CD4-positive, CD25-positive, alpha-beta regulatory T cell (primary cell): ENCODE measurements at places on chromosomes 4 and X.

- no peak for DNase-seq
Observed at GRCh38 chr4:18180892-18181291, 159.3 kb upstream of the LCORL start.

GRCh38 chrX:141405486-141405852, 163.2 kb upstream of the SPANXC start:
- no peak for DNase-seq

DNA sequence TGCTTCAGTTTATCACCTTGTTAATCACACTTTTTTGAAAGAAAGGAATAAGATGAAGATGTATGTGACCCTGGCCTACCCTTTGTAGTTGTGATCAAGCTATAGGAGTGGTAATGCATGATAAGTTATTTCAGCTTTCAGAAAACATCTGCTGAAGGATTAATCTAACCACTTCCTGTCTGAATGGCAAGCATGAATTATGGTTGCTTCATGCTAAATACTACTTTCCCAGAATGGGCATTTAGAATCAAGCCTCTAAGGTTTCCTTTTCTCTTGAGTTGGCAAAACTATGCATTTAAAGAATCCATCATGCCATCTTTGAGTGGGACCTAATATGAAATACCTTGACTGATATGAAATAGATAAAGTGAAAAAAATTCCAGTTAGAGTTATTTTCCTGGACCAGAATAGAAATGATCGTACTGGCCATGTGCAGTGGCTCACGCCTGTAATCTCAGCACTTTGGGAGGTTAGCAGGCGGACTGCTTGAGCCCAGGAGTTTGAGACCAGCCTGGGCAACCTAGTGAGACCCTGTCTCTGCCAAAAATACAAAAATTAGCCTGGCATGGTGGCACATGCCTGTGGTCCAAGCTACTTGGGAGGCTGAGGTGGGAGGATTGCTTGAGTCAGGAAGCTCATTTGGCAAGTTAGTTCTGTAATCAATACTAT, 59.1 kb downstream of the ANXA3 start:
- peak; percentile 60 for DNase-seq

GRCh38 chrX:115363372-115363771, 73.9 kb downstream of the LUZP4 start:
- DNase-seq: no peak

DNA sequence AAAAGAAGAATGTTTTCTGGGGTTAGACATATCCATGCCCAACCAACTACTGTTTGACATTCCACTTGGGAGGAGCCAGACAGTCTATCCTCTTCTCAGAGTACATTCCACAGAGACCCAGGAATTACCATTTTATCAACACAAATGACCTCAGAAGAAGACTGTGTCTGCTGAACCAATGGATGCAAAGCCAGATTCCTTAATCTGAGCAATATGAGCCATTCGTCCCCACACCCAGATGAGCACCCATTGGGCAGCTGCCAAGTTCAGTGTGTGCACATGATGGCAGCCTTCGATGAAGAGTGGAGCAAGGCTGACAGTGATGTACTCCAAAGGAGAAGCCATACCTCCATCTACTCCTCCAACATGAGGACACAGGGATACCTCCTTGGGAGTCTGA, 111.3 kb downstream of the ZNF674 start:
- DNase-seq: no peak

DNA sequence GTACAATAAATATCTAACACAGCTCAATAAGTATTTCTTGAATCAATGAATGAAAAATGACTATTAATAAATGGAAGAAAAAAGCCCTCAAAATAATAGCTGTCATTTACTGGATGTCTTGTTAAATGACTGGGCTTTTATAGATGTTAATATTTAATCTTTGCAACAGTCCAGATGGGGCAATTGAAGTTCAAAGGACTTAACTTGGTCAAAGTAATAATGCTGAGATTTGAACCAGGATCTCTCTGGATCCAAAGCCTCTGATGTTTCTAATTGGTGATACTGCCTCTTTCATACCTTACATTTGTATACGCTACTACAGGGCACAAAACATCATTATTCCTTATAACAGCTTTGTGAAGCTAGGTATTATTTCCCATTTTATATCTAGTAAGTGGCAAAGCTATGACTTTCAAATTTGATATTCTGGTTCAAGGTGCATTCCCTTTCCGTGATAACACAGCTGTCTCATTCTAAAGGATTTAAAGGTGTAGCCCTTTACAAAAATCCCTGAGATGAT, 72.6 kb downstream of the DCK start:
- DNase-seq: no peak

GRCh38 chrX:29143756-29144155, 556.5 kb downstream of the IL1RAPL1 start:
- DNase-seq: no peak

- DNase-seq: no peak
Observed at GRCh38 chrX:85017721-85018120, 14.0 kb downstream of the APOOL start.

DNA sequence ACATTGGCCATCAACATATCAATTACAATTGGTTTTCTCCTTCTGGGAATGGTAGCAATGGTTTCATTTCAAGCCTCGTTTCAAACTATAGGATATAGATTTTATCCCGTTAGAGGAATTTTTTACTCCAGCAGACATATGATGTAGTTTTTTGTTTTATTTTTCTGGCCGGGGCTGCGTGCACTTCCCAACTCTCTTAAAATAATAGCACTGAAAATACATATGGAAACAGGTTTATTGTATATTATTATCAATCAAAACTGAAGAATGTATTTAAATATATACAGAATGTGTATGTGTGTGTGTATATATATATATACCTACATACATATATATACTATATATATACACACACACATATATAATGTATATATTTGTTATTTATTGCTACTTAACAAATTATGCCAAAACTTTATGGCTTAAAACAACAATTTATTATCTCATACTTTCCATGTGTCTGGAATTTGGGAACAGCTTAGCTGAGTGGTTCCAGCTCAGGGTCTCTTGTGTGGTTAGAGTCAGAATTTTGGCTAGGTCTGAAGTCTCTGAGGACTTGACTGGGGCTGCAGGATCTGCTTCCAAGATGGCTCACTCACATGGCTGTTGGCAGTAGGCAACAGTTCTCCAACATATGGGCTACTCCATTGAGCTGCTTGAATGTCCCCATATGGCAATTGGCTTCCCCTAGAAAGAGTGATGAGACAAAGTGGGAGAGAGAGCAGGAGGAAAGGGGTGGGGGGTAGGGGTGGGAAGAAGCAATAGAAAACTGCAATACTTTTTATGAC, 314.1 kb downstream of the PPP1R2C start:
- DNase-seq: no peak

- DNase-seq: no peak
Observed at GRCh38 chr4:140038031-140038533, 115.9 kb downstream of the MAML3 start.

GRCh38 chr4:111595456-111595855, 549.8 kb upstream of the FAM241A start:
- DNase-seq: no peak

GRCh38 chr4:59200992-59201391, 1999.1 kb upstream of the ADGRL3 start:
- DNase-seq: no peak

DNA sequence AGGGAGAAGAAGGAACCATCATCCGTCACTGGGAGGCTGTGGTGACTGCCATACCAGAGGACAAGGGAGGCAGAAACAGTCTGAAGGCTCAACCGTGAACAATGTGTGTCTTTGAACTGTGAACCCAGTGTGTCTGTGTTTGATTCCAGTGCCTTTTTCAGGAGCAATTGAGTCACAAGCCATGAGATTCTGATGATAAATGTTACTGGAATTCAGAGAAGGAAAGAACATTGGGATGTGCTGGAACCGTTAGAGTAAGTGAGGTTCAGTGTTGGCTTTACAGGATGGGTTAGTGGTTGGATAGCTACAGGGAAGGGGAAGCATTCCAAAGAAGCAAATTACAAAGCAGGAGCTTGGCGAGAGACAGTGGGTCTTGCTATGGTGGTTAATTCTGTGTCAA, 464.4 kb downstream of the TRIML1 start:
- no peak for DNase-seq

GRCh38 chr4:81754169-81754568, 282.5 kb upstream of the RASGEF1B start:
- no peak for DNase-seq

GRCh38 chrX:107831071-107831730, 5.5 kb downstream of the MID2 start:
- DNase-seq: no peak

DNA sequence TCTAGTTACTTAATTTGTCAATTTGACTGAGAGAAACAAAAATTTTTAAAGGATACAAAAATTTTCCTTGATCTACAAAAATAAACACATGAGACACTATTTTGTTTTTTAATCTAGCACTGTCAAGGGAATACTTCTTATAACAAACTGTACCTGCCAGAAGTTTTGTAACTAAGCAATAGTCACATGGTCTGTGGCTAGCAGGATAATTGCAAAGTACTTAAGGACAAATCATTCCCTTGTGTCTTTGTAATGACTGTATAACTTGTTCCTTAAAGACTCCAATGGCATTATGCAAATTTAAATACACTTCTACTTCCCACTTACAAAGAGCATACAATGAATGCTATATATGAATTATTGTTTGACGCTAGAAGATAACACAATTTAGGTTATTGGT, 25.1 kb upstream of the ANK2 start:
- no peak for DNase-seq

DNA sequence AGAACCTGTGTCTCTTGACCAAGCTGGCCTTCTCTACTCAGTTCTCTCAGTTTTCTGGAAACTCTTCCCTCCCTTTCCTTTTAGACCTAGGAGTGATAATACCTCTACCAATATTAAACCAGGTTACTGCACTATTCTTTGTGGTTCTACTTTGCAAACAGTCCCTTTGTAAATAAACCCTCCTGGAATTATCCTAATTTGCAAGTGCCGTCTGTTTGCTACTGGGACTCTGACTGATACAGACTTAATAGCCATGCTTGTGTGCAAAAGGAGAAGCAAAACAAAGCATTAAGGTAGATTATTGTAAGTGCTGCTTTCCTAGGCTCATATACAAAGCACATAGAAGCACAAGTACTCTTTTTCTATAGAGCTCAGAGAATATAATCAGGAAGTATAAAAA, 507.0 kb downstream of the INPP4B start:
- DNase-seq: no peak

- no peak for DNase-seq
Observed at GRCh38 chr4:101475246-101475645, 127.9 kb upstream of the PPP3CA start.

- DNase-seq: no peak
Observed at GRCh38 chr4:112642526-112642925, 5.6 kb downstream of the LARP7 start.

- DNase-seq: no peak
Observed at GRCh38 chrX:39170464-39170863, 369.2 kb downstream of the MID1IP1 start.
